ENCODE measurements at places on chromosomes 16 and 17. TPM values are rescaled to one million over a fixed set of nuclear protein-coding genes. Genes with fewer than 3 reads are reported as not detected.

DNA sequence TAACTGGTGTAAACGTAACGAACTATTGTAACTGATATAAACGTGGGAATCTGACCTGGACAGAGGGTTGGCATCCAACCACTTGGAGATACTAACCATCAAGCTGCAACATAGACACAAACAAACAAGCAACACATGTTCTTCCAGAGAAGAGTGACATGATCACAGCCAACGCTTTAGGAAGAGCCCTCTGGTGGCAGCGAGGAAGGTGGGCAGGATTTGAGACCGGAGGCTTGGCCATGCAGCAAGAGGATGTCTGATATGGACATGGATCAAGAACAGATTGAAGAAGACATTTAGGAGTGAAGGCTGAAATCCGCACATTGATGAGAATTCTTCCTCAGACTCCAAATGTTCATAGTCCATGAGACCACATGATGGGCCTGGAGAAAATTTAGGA is 40.3 kb upstream of the TNRC6A start:
- H3K36me3 ChIP-seq: no peaks in the 10 kb centered on the region
- H3K4me3 ChIP-seq: no peak overlapping the region
- peaks cover 11% of the 10 kb centered on the region for H3K4me1 ChIP-seq
- peak; percentile 62 for DNase-seq
- no peak overlapping the region for H3K27ac ChIP-seq

GRCh38 chr16:30541502-30542329 is 7.1 kb upstream of the ZNF747 start:
- no peak for DNase-seq
- H3K27ac ChIP-seq: no peak overlapping the region
- no peaks in the 10 kb centered on the region for H3K27me3 ChIP-seq
- H3K4me1 ChIP-seq: no peaks in the 10 kb centered on the region
- H3K36me3 ChIP-seq: no peaks in the 10 kb centered on the region

GRCh38 chr17:80279895-80280294 is 19.2 kb downstream of the RNF213 start:
- no peak overlapping the region for H3K4me3 ChIP-seq
- H3K4me1 ChIP-seq: peaks cover 11% of the 10 kb centered on the region
- H3K27ac ChIP-seq: no peak overlapping the region

- no peaks in the 10 kb centered on the region for H3K36me3 ChIP-seq
- H3K27me3 ChIP-seq: no peaks in the 10 kb centered on the region
- H3K4me3 ChIP-seq: no peak overlapping the region
- H3K4me1 ChIP-seq: no peaks in the 10 kb centered on the region
Observed at GRCh38 chr16:85784813-85785212, 14.5 kb downstream of the EMC8 start.

- no peak overlapping the region for H3K4me3 ChIP-seq
- no peaks in the 10 kb centered on the region for H3K4me1 ChIP-seq
- H3K36me3 ChIP-seq: no peaks in the 10 kb centered on the region
- no peak for DNase-seq
- H3K27me3 ChIP-seq: peaks cover 3% of the 10 kb centered on the region
- no peak overlapping the region for H3K27ac ChIP-seq
Observed at GRCh38 chr16:2806286-2806685, 8.0 kb downstream of the PRSS41 start.

GRCh38 chr16:64615630-64616280 is 506.1 kb downstream of the CDH11 start:
- no peak overlapping the region for H3K27ac ChIP-seq
- H3K27me3 ChIP-seq: no peaks in the 10 kb centered on the region
- no peaks in the 10 kb centered on the region for H3K36me3 ChIP-seq
- no peak overlapping the region for H3K4me3 ChIP-seq
- no peak for DNase-seq

DNA sequence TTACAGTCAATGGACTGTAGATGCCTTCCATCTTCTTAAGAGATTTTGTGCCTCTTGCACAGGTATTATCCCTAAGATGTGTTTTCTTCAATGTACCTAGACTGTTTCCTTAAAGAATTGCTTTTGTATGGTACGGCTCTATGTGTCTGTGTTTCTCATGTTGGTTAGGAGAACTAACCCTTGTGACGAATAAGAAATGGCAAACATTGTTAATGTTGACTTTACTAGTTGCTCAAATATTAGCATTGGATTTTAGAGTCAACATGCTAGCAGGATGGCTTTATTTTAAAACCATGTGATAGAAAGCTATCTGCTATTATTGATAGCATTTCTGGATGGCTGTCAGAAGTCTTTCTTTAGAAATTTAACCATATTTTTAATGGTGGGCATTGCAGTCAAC is 34.5 kb downstream of the WWOX start:
- H3K4me3 ChIP-seq: no peak overlapping the region
- no peaks in the 10 kb centered on the region for H3K4me1 ChIP-seq
- H3K27me3 ChIP-seq: no peaks in the 10 kb centered on the region

- H3K27me3 ChIP-seq: peaks cover 35% of the 10 kb centered on the region
- peak; percentile 62 for DNase-seq
- H3K4me3 ChIP-seq: no peak overlapping the region
- peak overlapping the region; percentile 62 for H3K27ac ChIP-seq
Observed at GRCh38 chr17:1229349-1229899, 40.8 kb upstream of the BHLHA9 start.

DNA sequence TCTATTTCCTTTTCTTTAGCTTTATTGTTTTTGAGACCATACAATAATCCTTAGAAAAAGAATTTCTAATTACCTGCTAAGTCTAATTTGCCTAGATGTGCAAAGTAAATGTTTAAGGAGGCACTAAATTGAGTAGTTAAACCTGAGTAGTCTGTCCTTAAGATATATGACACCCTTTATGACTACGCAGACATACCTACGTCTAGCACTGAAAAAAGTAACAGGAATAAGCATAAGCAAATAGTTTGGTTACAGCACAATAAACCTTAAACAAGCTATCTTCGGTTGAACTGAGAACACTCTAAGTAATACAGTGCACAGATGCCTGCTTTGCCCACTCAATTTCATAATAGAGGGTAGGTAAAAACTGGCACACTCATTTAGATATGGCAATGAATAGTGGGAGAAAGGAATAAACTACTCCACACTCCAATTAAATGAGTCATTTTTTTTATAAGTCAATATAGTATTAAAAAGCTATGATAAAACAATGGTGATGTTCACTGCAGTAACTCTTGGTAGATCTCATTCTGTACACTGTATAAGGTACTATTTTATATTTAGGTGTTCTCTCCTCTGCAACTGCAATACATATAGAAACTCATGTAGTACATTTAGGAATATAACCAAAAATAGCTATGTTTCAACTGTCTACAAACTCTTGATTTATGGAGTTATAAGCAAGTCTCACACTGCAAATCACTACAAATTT is 19.7 kb upstream of the INTS2 start:
- DNase-seq: no peak
- H3K27me3 ChIP-seq: no peaks in the 10 kb centered on the region
- H3K4me3 ChIP-seq: no peak overlapping the region
- H3K27ac ChIP-seq: no peak overlapping the region

DNA sequence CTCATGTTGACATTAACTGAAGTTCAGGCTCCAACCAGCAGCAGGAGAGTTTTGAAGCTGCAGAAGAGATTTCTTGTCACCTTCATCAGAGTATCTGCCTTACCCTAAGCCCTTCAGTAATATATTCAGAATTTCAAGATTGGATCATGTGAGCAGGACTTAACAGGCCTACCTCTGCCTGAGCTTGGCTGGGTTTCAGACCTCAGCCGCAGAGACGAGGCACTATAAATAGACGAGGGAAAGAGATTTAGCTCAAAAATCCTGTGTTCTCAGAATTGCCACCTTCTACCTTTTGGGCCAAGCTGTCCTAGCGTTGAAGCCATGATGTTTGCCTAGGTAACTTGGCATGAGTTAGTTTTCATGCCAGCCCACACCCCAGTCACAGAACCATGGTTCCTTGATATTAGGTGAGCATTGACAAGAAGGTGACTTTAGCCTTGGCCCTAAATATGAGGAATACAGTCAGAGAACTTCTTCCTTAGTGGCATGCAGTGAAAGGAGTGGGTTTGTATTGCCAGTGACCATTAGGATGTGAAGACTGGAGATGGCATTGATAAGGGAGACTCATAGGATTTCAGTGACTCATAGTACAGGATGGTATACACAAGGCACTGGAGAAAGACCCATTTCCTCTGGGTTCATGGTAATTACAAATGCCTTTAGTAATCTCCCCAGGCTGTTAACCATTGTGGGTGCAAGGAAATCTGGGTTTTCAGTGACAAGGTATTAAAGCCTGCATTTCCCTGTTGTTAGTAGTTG is 224.3 kb downstream of the MSI2 start:
- no peak overlapping the region for H3K4me3 ChIP-seq
- H3K27me3 ChIP-seq: no peaks in the 10 kb centered on the region
- peak overlapping the region; percentile 76 for H3K27ac ChIP-seq

GRCh38 chr17:9313346-9313745 is 262.3 kb downstream of the STX8 start:
- H3K4me3 ChIP-seq: no peak overlapping the region
- no peak for DNase-seq
- no peak overlapping the region for H3K27ac ChIP-seq
- H3K36me3 ChIP-seq: no peaks in the 10 kb centered on the region
- H3K27me3 ChIP-seq: no peaks in the 10 kb centered on the region

GRCh38 chr17:17940441-17940911 is 31.7 kb downstream of the TOM1L2 start:
- H3K4me3 ChIP-seq: no peak overlapping the region
- DNase-seq: no peak
- peaks cover 96% of the 10 kb centered on the region for H3K4me1 ChIP-seq
- H3K36me3 ChIP-seq: no peaks in the 10 kb centered on the region
- peak overlapping the region; percentile 45 for H3K27ac ChIP-seq

DNA sequence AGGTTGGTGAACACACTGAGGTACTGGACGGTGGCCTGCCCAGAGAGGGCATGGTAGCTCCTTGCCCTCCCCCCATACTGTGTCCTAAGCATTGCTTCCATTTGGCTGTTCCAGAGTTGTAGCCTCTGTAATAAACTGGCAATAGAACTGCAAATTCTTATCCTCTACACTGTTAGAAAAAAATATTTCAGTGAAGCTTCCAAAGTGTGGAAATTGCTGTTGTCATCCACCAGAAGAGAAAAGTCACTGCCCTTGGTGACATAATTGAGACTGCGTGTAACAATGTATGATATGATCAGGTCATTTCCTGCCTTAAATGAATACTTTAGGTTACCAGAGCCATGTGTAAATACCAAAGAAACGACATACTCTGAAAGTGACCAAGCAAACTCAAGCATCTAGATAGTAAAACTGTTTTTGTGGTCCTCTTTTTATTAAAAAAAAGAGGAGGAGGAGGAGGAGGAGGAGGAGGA is 65.9 kb downstream of the CEP95 start:
- no peaks in the 10 kb centered on the region for H3K27me3 ChIP-seq
- DNase-seq: no peak
- H3K4me3 ChIP-seq: no peak overlapping the region
- peak overlapping the region; percentile 9 for H3K27ac ChIP-seq

GRCh38 chr17:43591779-43592562 is 45.8 kb upstream of the ETV4 start:
- H3K4me1 ChIP-seq: no peaks in the 10 kb centered on the region
- no peak overlapping the region for H3K4me3 ChIP-seq
- no peaks in the 10 kb centered on the region for H3K27me3 ChIP-seq
- peak; percentile 35 for DNase-seq
- peak overlapping the region; percentile 66 for H3K27ac ChIP-seq

GRCh38 chr17:4276514-4276913 is 12.7 kb upstream of the ANKFY1 start:
- H3K4me1 ChIP-seq: no peaks in the 10 kb centered on the region
- DNase-seq: no peak
- H3K27me3 ChIP-seq: no peaks in the 10 kb centered on the region

DNA sequence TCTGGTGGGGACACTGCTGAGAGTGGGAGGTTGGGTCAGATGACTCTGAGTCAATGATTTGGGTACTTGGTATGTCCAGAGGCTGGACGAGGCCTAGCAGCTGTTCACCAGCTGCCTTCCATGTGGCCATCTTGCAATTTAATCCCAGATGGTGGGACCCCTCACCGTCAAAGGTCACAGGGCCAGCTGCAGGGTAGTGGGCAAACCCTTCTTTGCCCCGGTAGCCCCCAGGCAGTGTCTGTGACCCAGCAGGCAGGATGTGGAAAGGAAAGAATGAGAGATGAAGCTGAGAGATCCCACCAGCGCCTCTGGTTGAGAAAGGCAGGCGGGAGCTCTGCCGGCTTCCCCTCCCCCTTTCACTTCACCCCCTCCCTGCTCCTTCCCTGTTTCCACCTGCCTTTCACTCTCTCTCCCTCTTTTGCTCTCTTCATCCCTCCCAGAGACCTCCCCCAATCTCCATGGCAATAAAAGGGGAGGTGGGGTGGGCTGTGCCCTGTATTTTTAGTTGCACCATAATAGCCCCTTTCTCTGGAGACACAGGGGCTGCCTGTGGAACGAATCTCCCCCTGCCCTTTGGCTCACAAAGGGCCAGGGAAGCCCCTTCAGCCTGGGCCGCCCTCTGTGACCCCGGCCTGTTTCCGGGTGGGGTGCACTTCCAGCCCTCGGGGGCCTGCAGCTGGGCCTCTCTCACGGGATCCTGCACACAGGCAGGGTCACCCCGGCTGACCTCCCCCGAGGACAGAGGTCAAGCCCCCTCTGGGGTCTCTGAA is 20.2 kb downstream of the CDK5RAP3 start:
- no peak for DNase-seq
- H3K27ac ChIP-seq: no peak overlapping the region
- no peaks in the 10 kb centered on the region for H3K36me3 ChIP-seq
- H3K4me1 ChIP-seq: no peaks in the 10 kb centered on the region

- no peaks in the 10 kb centered on the region for H3K27me3 ChIP-seq
- peaks cover 7% of the 10 kb centered on the region for H3K4me1 ChIP-seq
- no peak for DNase-seq
- no peaks in the 10 kb centered on the region for H3K36me3 ChIP-seq
- H3K4me3 ChIP-seq: no peak overlapping the region
Observed at GRCh38 chr16:2866431-2866830, 8.5 kb upstream of the PRSS22 start.

LRRC37B gene
- 10.8 TPM for total RNA-seq

SLC16A6 gene
- 1.4 TPM for total RNA-seq

CPNE7 gene
- total RNA-seq: 1.8 TPM

MYH13 gene
- total RNA-seq: not detected

WDR59 gene
- total RNA-seq: 43.3 TPM

KRTAP1-1 gene
- total RNA-seq: not detected

KRT15 gene
- total RNA-seq: not detected

KRT24 gene
- total RNA-seq: not detected

C17orf50 gene
- total RNA-seq: not detected

ST6GALNAC1 gene
- total RNA-seq: not detected

TP53TG3F gene
- total RNA-seq: not detected

KRTAP2-3 gene
- not detected for total RNA-seq

HSPB9 gene
- not detected for total RNA-seq

SCGB1C2 gene
- total RNA-seq: not detected

CXCL16 gene
- 40.0 TPM for total RNA-seq
